ENCODE measurements at places on chromosomes 16 and 17. TPM values are rescaled to one million over a fixed set of nuclear protein-coding genes. Genes with fewer than 3 reads are reported as not detected.

TBX21 gene
- 0.80 TPM for total RNA-seq

IL21R gene
- total RNA-seq, result 0.18 TPM

STAC2 gene
- total RNA-seq, result 5.9 TPM

DNA sequence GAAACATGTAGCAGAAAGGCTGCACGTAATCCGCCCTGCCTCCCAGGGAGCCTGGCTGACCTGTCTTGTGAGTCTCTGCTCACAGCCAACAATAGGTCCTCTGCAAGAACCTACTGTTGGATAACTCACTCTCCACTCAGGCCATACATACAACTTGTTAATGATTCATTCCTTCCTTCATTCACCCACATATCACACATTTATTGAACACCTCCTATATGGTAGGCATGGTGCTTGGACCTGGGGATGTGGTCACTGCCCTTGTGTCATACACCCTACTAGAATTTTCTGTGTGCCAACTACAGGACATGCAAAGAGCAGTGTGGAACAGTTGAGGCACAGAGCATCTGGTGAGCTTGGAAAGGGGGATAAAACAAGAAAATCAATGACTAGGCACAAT is 28.1 kb upstream of the HNF1B start:
- DNase-seq, result no peak

GRCh38 chr17:58337600-58338453 is 9.2 kb upstream of the TSPOAP1 start:
- peak; percentile 77 for DNase-seq

DNA sequence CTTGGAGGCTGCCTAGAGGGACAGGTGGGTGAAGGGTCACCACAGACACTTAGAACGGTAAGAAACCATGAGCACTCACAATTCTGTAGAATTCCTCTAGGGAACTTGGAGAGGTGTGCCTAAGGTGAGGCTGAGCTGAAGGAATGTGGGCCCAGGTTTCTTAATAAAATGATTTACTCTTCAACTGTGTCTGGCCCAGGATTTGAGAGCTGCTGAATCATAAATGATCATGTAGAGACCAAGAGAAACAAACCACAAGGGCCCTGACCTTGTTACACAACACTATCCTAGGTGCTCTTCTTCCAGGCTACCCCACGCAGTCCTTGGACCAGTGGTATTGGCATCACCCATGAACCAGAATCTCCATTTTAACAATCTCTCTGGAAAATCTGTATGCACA is 27.7 kb downstream of the ZNF18 start:
- DNase-seq, result no peak
